ENCODE measurements at places on chromosomes 4 and X.
A peak's percentile ranks its signal among the peaks of the same experiment; 100 is the strongest.

DNA sequence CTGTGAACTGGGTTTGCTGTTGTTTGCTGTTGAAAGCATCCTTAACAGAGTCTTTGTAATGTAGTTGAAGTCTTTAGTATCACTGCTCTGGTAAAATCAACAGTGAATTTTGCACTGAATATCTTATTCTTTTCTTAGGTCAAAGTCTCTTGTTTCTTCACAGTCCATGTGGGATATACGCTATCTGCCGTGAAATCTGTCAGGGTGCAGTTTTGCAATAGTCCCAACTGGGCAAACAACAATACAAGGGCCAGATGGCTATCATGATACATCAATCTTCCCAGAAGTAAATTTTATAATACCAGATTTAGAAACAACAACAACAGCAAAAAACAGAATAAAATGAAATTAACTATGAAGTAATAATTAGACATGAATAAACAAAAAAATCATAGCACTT lies 123.5 kb downstream of the PPARGC1A start:
- no peak overlapping the region for H3K4me3 ChIP-seq
- no peaks in the 10 kb centered on the region for H3K27me3 ChIP-seq
- H3K27ac ChIP-seq: no peak overlapping the region
- no peaks in the 10 kb centered on the region for H3K36me3 ChIP-seq
- H3K4me1 ChIP-seq: no peaks in the 10 kb centered on the region

- no peaks in the 10 kb centered on the region for H3K36me3 ChIP-seq
- no peak overlapping the region for H3K4me3 ChIP-seq
- H3K27ac ChIP-seq: no peak overlapping the region
- H3K27me3 ChIP-seq: no peaks in the 10 kb centered on the region
- DNase-seq: no peak
- no peaks in the 10 kb centered on the region for H3K4me1 ChIP-seq
Observed at GRCh38 chr4:53800741-53801140, 209.5 kb upstream of the LNX1 start.

DNA sequence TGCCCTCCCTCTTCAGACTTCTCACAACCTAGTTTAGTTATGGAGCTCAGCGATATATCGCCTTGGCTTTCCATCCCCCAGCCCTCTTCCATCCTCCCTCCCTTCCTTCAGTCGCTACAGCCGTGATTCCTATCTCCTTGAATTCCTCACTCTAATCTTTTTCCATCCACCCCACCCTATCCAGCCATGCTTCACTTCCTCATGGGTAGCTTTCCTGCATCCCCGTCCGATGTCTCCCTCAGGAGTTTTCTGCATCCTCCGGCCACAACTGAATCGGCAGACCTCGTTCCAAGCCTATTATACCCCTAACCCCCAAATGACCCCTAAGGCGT lies 456 bp downstream of the SNX12 start:
- no peaks in the 10 kb centered on the region for H3K36me3 ChIP-seq
- DNase-seq: no peak
- H3K27ac ChIP-seq: peak overlapping the region; percentile 72
- H3K4me1 ChIP-seq: no peaks in the 10 kb centered on the region
- peak overlapping the region; percentile 53 for H3K4me3 ChIP-seq
- H3K27me3 ChIP-seq: no peaks in the 10 kb centered on the region

DNA sequence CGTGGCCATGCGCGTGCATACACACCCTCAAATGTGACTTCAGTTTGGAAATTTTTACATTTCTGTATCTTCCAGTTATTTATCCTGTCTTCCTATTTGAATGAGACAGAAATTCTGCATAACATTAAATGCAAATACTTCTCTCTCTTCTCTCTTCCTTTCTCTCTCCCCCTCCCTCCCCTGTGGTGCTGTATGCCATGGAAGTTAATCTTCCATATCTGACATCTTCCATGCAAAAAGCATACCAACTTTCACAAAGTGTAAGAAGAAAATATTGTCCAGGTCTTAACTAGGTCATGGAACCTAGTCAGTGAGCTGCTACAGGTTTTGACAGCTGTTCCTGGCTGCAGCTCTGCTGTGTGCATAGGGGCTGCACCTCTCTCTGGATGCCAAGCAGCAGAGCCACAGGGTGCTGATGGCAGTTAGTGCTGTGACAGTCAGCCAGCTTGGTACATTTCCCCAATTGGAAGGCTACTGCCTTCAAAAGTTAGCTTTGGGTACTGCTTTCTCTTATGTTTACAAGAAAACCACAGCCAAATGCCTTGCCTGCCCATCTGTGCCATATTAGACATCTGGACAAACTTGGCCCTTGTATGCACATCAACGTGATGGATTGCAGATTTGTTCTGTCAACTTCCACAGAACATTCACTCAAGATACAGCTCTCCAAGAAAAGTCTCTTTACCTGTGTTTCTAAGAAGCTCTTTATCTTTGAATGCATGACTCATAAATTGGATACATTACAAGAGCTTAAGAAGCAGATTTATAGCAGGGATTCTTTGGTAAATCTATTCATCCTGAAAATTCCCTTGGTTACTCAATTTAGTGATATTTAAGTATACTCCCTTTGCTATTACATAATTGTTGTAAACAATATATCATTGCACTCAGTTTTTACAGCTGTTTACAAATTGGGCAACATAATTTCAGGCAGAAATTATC lies 623.8 kb downstream of the EPHA5 start:
- no peak for DNase-seq
- no peaks in the 10 kb centered on the region for H3K27me3 ChIP-seq
- H3K4me1 ChIP-seq: no peaks in the 10 kb centered on the region
- no peaks in the 10 kb centered on the region for H3K36me3 ChIP-seq
- no peak overlapping the region for H3K4me3 ChIP-seq

DNA sequence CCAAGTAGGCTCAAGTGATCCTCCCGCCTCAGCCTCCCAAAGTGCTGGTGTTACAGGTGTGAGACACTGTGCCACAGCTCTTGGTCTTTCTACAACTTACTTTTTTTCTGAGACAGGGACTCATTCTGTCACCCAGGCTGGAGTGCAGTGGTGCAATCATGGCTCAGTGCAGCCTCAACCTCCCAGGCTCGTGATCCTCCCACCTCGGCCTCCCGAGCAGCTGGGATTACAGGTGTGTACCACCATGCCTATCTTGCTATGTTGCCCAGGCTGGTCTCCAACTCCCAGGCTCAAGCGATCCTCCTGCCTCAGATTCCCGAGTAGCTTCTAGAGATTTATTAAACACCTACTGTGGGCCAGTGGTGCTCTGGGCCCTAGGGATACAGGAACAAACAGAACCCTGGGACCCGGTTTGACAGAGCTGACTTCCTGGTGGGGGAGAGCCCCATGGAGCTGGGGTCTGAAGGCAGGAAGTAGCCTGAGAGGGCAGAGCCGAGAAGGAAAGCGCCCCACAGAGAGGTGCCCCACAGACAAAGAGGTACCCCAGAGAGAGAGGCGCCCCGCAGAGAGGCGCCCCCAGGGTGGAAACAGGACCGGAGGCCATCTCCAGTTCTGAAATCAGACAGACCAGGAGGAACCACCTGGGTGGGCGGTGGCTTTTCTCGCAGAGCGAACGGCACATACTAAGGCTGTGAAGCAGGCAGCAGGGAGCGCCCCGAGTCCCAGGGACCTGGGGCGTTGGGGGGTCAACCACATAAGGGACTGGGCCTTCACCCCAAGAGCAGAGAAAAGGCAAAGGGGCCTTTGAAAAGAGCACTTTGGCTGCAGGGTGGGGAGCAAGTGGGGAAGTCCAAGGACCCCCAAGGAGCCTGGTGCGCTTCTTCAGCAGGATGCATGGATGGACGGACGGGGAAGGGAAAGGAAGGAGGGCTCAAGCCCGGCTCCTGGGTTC lies 5.0 kb downstream of the IRAK1 start:
- no peak overlapping the region for H3K4me3 ChIP-seq
- peak overlapping the region; percentile 33 for H3K27ac ChIP-seq
- peaks cover 4% of the 10 kb centered on the region for H3K4me1 ChIP-seq
- H3K27me3 ChIP-seq: no peaks in the 10 kb centered on the region
- H3K36me3 ChIP-seq: peaks cover 19% of the 10 kb centered on the region

- H3K4me1 ChIP-seq: no peaks in the 10 kb centered on the region
- no peak overlapping the region for H3K4me3 ChIP-seq
- H3K27me3 ChIP-seq: no peaks in the 10 kb centered on the region
- no peak overlapping the region for H3K27ac ChIP-seq
Observed at GRCh38 chrX:115177932-115178331, 11.3 kb upstream of the RBMXL3 start.

- no peaks in the 10 kb centered on the region for H3K4me1 ChIP-seq
- no peak overlapping the region for H3K4me3 ChIP-seq
- no peak overlapping the region for H3K27ac ChIP-seq
- no peak for DNase-seq
- no peaks in the 10 kb centered on the region for H3K36me3 ChIP-seq
Observed at GRCh38 chr4:73341454-73341853, 62.6 kb upstream of the ALB start.

DNA sequence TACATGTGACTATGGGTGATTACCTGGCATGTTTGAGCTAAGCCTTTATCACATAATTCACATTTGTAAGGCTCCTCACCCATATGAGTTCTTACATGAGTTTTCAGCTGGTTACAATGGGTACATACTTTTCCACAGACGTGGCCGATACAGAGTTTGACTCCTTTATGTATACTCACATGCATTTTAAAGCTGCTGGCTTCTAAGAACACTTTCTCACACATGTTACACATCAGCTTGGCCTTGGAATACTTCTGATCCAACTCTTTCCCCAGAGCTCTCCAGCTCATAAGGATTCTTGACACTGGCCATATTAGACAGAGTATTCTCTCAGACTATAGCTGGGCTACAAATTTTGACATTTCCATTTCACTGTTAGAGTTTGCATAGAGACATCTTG lies 66.3 kb downstream of the TAB3 start:
- H3K27ac ChIP-seq: no peak overlapping the region
- no peak for DNase-seq
- no peak overlapping the region for H3K4me3 ChIP-seq
- no peaks in the 10 kb centered on the region for H3K27me3 ChIP-seq

DNA sequence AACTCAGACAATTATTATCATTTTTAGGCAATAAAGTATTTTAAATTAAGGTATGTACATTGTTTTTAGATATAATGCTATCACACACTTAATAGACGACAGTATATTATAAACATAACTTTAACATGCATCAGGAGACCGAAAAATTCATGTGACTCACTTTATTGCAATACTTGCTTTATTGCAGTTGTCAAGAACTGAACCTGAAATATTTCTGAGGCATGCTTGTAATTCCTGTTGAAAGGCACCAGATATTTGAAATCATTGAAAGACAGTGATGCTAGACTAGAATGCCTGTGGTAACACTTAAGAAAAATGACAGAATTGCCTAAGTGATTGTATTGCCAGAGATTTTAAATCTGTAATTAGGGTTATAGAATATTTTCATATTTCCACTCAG lies 175.6 kb upstream of the MAGEB2 start:
- no peak overlapping the region for H3K4me3 ChIP-seq
- no peaks in the 10 kb centered on the region for H3K4me1 ChIP-seq
- DNase-seq: no peak
- H3K36me3 ChIP-seq: no peaks in the 10 kb centered on the region

DNA sequence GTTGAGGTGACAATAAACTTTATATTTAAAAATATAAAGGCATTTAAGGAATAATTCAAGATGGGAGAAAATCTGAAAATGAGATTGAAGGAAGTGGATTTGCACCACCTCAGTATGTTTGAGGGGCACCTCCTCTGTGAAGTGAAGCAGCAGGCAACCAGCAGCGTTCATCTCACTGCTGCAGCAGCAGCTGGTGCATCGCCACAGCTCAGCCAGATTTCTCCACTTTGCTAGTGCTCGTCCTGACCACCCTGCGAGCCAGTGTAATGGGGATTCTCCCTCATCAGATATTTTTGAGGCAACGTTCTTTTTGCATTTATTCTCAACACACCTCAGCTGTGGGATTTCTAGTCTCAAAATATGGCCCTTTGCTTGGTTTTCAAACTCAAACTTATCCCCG lies 13.9 kb downstream of the LRAT start:
- no peaks in the 10 kb centered on the region for H3K4me1 ChIP-seq
- no peaks in the 10 kb centered on the region for H3K36me3 ChIP-seq
- H3K27me3 ChIP-seq: no peaks in the 10 kb centered on the region
- H3K27ac ChIP-seq: no peak overlapping the region
- H3K4me3 ChIP-seq: no peak overlapping the region

- H3K4me3 ChIP-seq: no peak overlapping the region
- no peak overlapping the region for H3K27ac ChIP-seq
- no peak for DNase-seq
Observed at GRCh38 chr4:125940426-125940825, 625.7 kb downstream of the FAT4 start.

DNA sequence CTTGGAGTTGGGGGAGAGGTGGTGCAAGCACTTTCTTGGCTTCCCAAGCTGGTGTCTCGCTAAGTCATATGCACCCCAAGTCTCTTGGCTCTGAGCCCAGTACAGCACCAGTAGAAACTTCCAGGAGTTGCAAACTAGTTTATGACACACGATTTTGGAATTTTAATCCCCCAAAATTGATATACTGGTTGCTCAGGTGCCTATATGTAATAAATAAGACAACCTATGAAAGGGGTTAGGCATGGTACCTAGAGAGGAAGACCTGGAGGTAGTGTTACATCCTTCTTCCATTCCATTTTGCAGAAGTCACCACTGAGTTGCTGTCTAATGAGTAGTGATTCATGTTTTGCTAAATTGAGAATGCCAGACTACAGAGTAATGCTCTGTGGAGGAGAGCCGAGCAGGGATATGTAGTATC lies 4.3 kb upstream of the SLC4A4 start:
- no peak for DNase-seq
- H3K27ac ChIP-seq: no peak overlapping the region
- no peaks in the 10 kb centered on the region for H3K36me3 ChIP-seq
- no peak overlapping the region for H3K4me3 ChIP-seq

GRCh38 chr4:177528620-177529019 lies 86.4 kb upstream of the AGA start:
- no peaks in the 10 kb centered on the region for H3K36me3 ChIP-seq
- H3K27me3 ChIP-seq: no peaks in the 10 kb centered on the region
- no peak overlapping the region for H3K4me3 ChIP-seq
- H3K4me1 ChIP-seq: no peaks in the 10 kb centered on the region

GRCh38 chr4:33134366-33134765 lies 2414.2 kb downstream of the PCDH7 start:
- H3K4me3 ChIP-seq: no peak overlapping the region
- no peaks in the 10 kb centered on the region for H3K27me3 ChIP-seq
- H3K27ac ChIP-seq: no peak overlapping the region
- no peaks in the 10 kb centered on the region for H3K4me1 ChIP-seq
- no peaks in the 10 kb centered on the region for H3K36me3 ChIP-seq

DNA sequence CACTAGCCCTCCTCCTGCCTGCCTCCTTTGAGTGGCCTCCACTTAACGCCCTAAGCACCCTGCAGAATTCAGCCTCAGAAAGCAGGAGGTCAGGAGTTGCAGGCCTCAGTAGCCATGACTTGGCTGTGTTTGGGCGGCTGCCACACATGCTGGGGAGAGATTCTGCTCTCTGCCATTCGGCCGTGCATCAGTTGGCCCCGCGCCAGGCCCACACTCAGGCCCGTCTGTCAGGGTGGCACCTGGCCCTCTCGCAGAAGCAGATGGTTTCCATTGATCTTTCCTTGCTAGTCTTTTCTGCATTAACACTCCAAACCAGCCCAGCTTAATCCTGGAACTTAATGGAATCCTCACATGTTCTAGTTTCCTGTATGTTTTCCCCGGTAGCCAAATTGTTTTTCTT lies 30.7 kb upstream of the ATP6AP2 start:
- H3K27me3 ChIP-seq: no peaks in the 10 kb centered on the region
- H3K4me3 ChIP-seq: no peak overlapping the region
- H3K36me3 ChIP-seq: no peaks in the 10 kb centered on the region
- no peaks in the 10 kb centered on the region for H3K4me1 ChIP-seq

GRCh38 chrX:103831803-103832544 lies at the start of gene RAB9B:
Gene RAB9B, minus strand, starts transcription at chrX:103832257. Its CDS starts 6,473 bp downstream, at chrX:103825784.
- peaks cover 34% of the 10 kb centered on the region for H3K27me3 ChIP-seq
- H3K36me3 ChIP-seq: no peaks in the 10 kb centered on the region
- H3K27ac ChIP-seq: no peak within 1 kb of the TSS
- DNase-seq: peak; percentile 87
- peak within 1 kb of the TSS; percentile 58 for H3K4me3 ChIP-seq

Measured in spleen (tissue), 13 donors.